ENCODE measurements at places on chromosomes 13 and 19. TPM values are rescaled to one million over a fixed set of nuclear protein-coding genes. Genes with fewer than 3 reads are reported as not detected.
A peak's percentile ranks its signal among the peaks of the same experiment; 100 is the strongest.

FLT3LG gene
- total RNA-seq, result 63.9 TPM

DCAF15 gene
- total RNA-seq, result 64.6 TPM

GRCh38 chr19:1805401-1806183 lies 6.5 kb downstream of the ATP8B3 start:
- H3K4me1 ChIP-seq, result no peaks in the 10 kb centered on the region
- DNase-seq, result no peak
- H3K27ac ChIP-seq, result no peak overlapping the region
- H3K36me3 ChIP-seq, result no peaks in the 10 kb centered on the region
- H3K27me3 ChIP-seq, result no peaks in the 10 kb centered on the region

- DNase-seq, result no peak
- no peaks in the 10 kb centered on the region for H3K4me1 ChIP-seq
- H3K4me3 ChIP-seq, result no peak overlapping the region
These were observed 74.9 kb downstream of the WTIP start for GRCh38 chr19:34556488-34556887.

DNA sequence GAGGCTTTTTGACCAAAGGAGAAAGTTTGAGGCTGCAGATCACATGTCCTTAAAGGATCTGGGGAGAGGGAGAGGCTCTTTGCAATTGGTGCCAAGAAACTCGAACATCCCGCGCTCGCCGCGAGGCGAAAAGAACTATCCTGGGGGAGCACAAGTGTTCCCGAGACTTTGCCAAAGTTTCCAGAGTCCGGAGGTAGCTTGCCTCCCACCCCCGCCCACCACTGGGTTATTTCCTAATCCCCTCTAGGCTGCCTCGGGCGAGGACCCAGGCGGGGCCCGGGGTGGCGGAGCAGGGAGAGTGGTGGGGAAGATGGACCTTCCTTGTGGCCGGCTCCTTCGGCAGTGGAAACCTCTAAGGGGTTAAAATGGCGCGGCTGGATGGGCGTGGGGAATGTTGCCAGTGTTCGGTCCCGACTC lies 114.5 kb downstream of the KCNRG start:
- H3K36me3 ChIP-seq, result no peaks in the 10 kb centered on the region
- no peak overlapping the region for H3K27ac ChIP-seq
- H3K27me3 ChIP-seq, result peaks cover 62% of the 10 kb centered on the region
- DNase-seq, result no peak
- peaks cover 65% of the 10 kb centered on the region for H3K4me1 ChIP-seq
- peak overlapping the region; percentile 19 for H3K4me3 ChIP-seq

DNA sequence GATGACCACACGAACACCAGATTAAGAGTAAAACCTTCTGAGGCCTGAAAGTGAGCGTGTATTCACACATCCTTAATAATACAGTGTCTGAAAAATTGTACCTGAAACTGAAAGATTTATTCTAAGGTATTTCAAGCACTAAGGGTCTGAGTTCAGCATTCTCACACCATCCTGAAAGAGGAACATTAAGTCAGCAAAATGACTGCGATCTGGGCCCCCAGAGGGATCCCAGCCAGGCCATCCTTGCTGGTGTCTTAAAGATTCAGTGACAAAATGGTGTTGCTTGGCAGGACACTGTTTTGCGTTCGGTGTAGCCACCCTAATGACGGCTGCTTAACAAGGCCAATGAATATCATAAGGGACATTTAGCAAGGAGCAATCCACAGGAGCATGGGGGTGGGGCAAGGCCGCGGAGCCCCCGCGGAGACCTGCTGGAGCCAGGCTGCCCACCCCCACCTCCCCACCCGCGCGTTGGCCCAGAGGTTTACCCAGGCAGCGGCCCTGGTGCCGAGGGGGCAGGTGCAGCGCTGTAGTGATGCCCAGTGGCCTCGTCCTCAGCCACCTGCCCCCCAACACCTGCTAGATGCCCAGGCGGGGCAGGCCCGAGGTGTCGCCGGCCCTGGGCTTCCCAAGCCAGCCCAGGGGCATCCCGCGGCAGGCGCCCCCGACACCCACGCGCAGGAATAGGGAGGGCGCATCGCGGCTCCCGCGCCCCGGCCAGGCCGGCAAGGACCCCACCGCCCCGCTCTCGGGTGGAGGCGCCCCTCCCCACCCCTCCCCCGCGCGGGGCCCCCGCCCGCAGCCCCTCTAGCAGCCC lies 742 bp downstream of the NALCN start:
- H3K4me3 ChIP-seq, result no peak overlapping the region
- no peak overlapping the region for H3K27ac ChIP-seq
- no peaks in the 10 kb centered on the region for H3K27me3 ChIP-seq
- no peak for DNase-seq

Measured in CD8-positive, alpha-beta memory T cell (primary cell).